ENCODE measurements at places on chromosomes 3 and 15.

DNA sequence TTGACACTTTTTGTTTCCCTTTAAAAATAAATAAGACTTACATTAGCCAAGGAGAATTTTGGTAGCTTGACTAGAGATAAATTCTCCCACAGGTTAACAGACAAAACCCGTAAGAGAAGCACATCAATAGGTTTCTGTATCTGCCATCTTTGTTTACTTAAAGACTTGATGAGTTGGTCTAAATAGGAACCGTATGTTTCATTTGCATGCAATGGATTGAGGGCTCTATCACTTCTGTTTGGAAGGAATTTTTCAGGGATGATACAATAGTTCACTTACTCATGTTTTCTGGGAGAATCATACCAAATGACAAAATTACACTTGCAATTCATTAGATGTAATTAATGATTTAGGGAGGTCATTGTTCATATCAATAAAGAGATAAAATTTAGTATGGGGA lies 631.5 kb upstream of the NR2F2 start:
- no peak for DNase-seq

GRCh38 chr3:98710067-98710659 lies 53.0 kb upstream of the ST3GAL6 start:
- no peak for DNase-seq

DNA sequence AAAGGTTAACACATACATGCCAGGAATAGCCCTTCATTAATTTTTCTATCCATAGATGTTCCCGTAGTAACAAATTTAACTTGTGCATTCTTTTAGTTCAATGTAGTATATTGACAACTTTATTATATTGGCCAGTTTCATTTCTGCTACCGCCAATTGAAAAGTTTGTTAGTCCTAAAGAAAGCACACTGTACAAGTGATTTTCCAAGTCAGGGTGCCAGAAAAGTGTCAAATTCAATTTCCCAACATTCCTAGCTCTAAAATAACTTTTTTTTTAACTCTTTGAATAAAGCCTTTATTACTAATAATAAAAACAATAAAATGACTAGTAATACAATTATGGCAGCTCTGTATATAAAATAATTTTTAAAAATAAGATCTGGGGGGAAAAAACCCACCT lies 68.9 kb downstream of the IMPG2 start:
- no peak for DNase-seq

GRCh38 chr15:77577366-77577950 lies 55.3 kb downstream of the LINGO1 start:
- no peak for DNase-seq

DNA sequence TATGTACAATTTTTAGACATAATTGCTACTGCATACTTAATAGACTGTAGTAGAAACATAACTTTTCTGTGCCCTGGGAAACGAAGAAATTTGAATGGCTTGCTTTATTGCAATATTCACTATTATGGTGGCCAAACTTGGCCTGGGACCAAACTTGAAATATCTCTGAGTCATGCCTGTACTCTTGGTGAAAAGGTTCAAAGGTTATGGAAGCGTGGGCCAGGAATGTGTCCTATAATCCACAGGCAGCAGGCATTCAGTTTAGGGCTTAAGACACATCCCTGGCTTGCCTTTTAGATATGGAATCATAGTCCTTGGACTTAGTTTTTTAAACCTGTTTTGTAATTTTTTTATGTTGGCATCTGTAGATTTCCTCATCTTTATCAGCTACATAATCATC lies 124.3 kb downstream of the LRIG1 start:
- peak; percentile 55 for DNase-seq

DNA sequence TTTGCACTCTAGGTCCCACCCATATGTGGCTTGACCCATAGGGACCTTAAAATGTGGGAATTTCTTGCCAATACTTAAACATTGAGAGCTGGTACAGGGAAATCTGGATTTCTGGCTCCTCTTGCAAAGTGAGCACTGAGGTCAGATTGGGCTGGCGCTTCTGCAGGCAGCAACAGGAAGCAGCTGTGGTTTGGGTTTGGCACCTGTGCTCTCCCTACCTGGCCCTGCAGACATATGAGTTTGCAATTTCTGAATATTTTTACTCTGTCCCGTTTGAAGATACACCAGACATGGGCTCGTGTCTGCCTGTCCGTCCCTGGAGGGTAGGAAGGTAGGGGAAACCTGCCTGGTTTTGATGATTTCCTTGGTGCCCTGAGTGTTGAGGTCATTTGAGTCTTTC lies 74.8 kb upstream of the SEC13 start:
- no peak for DNase-seq

- no peak for DNase-seq
These were observed 217.8 kb upstream of the CBLB start for GRCh38 chr3:106086636-106087035.

- DNase-seq, result no peak
These were observed 29.7 kb downstream of the SUCLG2 start for GRCh38 chr3:67624687-67625086.
